SJSA1 (cell line): ENCODE measurements at places on chromosomes 2 and 18.

GRCh38 chr18:35457140-35457704 lies 40.5 kb downstream of the INO80C start:
- DNase-seq: no peak

DNA sequence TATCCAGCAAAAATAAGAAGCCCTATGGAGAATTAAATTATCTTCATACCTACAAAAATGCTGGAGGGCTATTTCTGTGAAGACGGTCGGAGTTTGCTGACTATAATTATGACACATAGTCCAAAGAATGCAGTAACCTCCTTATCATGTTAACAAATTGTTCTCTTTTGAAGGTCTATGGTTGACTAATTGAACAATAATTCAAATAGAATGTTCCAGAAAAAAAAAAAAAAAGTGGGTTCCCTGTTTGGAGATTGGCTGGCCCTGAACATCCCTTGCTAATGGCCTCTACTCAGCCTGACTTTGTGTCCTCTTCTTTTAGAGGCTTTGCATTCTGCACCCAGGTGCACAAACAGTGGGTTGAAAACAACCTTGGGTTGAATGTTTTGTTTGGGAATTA lies 82.8 kb upstream of the CCBE1 start:
- peak; percentile 82 for DNase-seq

GRCh38 chr2:181242262-181242661 lies 214.9 kb upstream of the ITGA4 start:
- DNase-seq: no peak

DNA sequence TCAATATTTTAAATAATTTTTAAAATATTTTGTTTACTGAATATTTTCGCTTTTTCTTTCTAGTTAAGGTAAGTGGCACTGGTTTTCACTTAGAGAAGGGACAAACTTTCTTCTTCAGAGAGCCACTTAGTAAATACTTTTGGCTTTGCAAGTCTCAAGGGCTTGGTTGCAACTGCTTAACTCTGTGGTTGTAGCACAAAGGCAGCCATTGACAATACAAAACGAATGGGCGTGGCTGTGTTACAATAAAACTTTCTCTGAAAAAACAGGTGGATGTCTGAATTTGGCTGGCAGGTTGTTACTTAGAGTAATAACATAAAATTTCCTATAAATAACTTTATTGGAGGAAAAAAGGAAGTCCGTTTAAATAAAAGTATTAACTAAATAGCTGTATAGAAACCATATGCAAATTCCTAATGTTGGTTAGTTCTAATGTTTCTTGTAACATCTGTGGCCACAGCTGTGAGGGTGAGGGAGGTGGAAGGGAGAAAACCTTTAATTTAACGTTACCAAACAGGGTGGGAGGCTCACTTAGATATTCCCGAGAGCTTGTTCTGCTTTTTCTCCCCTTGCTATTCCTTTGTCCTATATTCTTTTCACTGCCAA lies 62.4 kb upstream of the TNP1 start:
- DNase-seq: no peak

GRCh38 chr2:30862054-30862651 lies 54.9 kb upstream of the CAPN13 start:
- peak; percentile 68 for DNase-seq

- peak; percentile 21 for DNase-seq
Measured at GRCh38 chr2:54206596-54206995, 49.4 kb downstream of the TSPYL6 start.

DNA sequence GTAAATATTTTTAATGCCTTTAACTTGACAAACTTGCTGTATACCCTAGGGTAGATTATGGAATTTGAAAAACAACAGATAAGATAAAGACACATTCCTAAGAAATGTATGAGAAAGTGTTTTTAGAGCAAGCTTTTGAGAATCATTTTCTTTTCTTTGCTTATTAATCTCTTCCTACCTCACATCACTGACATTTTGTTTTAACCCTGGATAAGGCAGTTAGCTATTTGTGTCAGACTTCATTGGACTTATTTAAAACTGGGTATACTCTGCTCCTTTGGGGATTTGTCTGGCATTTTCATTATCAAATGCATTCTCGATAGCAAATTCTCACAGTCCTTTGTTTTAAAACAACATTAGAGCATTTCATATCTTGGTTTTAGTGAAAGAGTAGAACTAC lies 17.2 kb downstream of the EML4 start:
- DNase-seq: no peak

DNA sequence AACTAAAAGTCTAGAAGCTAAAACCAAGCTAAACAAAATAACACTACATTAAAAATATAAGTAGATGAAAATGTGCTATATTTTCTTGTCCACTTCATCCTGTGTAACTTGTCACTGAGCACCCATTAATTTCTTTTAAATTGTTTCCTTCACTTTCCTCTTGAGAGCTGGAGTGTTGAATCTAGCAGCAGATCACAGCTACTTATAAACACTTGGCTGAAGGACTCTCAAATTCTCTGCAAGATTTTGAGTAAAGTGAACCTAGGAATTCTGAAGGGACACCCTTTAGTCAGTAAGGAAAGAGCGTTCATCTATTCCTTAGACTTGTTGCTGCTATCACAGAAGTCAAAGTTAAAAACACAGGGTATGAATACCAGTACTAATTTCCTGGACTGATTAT lies 1163.9 kb downstream of the DPP10 start:
- DNase-seq: no peak

GRCh38 chr2:58039170-58039611 lies 7.4 kb upstream of the VRK2 start:
- no peak for DNase-seq

DNA sequence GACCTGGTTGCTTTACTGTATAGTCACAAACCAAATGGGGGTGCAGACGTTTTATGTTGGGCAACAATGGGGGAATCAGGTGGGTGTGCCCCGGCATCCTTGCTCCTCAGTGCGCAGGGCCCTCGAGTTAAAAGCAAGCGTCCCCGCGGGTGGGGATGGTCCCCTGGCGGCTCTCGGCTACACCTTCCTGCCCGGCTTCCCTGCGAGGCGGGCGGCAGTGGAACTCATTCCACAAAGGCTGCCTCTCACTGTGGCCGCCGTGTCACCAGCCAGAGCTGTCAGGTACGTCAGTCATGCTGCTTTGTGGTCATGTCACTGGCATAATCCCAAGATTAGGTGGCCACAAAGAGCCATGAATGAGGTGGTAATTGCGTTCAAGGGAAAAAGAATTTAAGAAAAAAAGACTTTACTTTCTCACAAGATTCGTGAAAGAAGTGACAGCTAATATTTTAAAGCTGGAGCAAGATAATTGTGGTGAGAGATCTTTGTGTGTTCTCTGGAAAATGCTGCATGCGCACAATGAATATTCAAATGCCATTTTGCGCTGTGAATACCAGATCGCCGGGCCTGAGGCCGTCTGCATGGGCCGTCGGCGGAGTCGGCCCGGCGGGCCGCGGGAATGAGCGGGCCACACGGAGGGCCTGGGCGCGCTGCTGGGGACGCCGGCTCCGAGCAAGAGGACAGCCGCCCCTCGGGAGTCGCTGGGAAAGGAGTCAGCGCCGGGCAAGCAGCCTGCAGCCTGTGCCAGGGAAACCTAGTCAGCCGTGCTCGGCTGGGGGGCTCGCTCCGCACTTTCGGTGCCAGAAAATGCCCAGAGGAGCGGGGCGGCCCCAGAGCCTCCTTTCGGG lies 82.3 kb upstream of the LDLRAD4 start:
- peak; percentile 39 for DNase-seq

DNA sequence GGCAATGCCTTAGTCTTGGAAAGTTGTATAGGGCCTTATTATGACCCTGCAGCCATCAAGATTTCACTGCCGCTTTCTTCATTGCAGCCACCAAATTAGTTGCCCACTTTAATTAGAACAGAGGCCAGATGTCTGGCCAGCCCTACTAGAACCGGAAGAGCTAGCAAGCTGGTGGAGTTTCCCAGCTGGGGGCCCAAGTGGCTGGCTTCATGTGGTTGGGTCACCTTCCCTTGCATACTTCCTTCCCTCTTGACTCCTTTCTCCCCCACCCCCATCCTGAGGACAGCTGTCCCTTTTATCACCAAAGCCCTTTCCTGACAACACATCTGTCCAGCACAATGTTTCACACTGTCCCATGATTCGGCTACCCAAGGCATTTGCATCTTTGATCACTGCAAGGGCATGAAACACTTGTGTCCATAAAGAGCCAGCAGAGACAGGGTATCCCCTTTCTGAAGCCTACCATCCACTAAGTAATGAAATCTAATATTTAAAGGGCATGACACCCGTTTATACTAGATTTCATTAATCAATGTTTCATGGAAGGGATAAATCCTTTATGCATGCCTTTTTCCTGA lies 187.2 kb downstream of the BCL11A start:
- DNase-seq: no peak

DNA sequence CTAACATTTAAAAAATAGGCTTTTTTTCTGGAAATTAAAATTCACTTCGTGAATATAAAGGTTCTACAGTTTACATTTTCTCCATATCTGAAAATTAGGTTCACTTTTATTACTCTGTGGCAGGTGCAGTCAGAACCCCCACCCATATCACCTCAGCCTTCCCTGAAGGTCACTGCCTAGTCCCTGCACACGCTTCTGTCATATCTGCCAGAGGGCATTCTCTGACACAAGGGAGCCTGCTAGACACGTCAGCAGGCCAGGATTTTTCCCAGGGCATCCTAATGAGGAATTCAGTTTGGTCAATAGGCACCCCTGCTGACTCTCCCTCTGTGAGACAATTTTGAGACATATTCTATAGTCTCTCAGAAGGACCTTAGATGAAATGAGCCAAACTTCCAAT lies 475.7 kb upstream of the PKDCC start:
- no peak for DNase-seq

- DNase-seq: no peak
Measured at GRCh38 chr18:51190000-51190399, 7.5 kb downstream of the MEX3C start.
